Suppressor macrophage treated with lipopolysaccharide for 1 hour (primary cell): ENCODE measurements at places on chromosomes 2 and 18.

DNA sequence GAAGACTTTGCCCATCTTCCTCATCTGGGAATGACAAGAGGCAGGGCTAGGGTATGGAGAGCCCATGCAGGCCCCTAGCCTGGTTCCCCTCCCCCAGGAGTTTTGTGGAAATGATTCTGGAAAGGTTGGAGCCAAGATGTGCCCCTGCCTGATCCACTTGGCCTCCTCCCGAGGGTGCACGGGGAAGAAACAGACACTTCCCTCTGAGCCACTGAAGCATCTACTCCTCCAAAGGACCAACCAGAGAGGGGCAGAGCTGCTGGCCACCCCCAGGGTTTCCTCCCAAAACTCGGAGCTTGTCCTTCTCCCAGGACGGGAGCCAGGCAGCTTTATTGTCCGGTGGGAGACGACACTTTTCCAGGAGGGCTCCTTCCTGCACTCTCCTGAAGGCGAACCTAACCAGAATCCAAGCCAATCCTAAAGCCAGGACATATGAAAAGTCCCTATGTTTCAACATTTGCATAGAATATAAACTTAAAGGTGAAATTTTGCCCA lies 149.2 kb upstream of the COPS8 start:
- DNase-seq: no peak

- DNase-seq: peak; percentile 8
Measured at GRCh38 chr2:42296226-42296625, 64.8 kb downstream of the COX7A2L start.

DNA sequence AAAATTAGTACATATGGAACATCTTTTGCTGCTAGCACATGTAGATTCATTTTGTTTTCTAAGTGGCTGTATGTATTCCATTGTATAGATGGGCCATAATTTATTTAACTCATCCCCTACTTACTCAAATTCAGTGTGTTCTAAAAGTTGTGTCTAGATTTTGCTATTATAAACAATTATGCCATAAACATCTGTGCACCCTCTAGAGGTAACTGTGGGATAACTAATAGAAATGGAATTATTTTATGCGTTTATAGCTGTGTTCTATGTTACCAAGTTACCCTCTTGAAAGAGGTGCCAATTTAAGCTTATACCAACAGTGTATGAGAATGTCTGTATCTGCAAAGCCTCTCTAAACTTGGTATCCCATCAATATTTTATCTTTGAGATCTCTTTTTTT lies 100.4 kb downstream of the MMADHC start:
- DNase-seq: no peak

DNA sequence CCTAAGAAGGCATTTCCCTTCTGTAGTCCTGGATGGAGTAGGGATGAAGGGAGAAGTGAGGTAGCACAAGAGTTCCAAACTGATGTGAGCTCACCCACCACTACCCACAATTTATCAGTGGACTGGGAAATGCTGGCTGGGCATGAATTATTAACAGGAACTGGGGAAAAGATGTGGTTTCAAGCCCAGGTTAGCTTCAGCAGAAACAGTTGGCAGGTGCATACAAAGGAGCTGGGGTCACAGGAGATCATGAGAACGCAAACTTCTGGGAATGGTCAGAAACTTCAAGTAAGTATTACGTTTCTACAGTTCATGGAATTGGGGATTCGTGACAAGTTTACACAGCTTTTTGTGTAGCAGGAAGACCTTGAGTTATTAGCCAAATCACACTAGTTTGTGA lies 5.4 kb downstream of the CCDC141 start:
- DNase-seq: no peak

DNA sequence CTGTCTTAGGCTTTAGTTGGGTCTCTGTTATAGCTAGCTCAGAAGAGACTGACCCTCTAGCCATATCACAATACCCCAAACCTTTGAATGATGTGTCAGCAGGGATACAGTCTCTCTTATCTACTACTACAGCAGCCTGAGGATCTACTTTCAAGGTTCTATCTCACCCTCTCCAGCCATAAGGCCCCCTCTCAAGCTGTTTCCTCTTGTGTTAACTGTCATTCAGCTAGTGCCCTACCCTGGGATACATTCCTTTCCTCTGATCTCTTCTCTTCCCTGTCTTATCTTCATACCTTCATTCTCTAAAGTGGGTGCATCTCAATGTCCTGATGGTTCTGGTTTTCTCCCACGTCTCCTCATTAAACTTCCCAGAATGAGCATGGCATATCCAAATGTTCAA lies 434.7 kb downstream of the NRXN1 start:
- DNase-seq: no peak

GRCh38 chr2:85183076-85183475 lies 49.9 kb downstream of the TCF7L1 start:
- DNase-seq: no peak

- DNase-seq: no peak
Measured at GRCh38 chr2:131419441-131419840, 55.5 kb upstream of the RAB6D start.

GRCh38 chr2:127074936-127075335 lies 32.0 kb downstream of the BIN1 start:
- no peak for DNase-seq

DNA sequence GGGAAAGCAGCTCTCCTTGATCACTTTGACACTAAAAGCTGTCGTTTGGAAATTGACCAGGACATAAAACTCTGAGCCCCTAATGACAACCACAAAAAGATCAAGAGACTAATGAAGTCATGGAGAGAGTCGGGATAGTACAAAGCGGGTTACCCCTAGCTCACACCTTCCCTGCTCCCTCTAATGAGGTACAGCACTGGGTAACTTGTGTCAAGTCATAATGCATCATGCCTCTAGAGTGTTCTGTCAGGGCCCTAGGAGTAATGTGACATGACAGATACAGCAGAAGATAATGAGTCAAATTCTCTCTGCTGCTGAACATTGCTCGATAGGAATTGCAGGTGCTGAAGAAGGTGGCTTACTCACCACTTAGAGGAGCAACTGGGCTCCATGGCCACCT lies 130.7 kb downstream of the AQP4 start:
- DNase-seq: no peak

- DNase-seq: no peak
Measured at GRCh38 chr2:6441800-6442199, 423.9 kb downstream of the CMPK2 start.

- DNase-seq: no peak
Measured at GRCh38 chr2:215535741-215536140, 99.9 kb upstream of the FN1 start.

DNA sequence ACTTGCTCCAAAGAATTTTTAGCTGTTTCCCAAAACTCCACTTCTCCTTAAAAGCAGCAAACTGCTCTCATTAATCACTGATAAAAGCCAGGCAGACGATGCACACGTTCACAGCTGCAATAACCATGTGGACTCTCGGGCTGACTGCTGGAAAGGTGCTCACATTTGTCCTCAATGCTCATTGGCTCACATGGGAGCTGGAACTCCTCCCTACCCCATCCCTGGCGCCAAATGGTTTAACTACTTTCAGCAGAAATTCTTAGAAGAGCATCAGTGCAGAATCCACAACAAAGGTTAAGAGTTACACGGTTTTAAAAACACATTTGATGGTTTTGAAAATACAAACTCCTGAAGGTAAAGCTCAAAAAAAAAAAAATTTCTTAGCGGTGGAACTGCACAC lies 117.1 kb downstream of the NOL10 start:
- DNase-seq: no peak

- no peak for DNase-seq
Measured at GRCh38 chr2:7264791-7265190, 347.6 kb downstream of the RNF144A start.

- DNase-seq: no peak
Measured at GRCh38 chr2:26784570-26785234, 1.2 kb upstream of the CENPA start.

DNA sequence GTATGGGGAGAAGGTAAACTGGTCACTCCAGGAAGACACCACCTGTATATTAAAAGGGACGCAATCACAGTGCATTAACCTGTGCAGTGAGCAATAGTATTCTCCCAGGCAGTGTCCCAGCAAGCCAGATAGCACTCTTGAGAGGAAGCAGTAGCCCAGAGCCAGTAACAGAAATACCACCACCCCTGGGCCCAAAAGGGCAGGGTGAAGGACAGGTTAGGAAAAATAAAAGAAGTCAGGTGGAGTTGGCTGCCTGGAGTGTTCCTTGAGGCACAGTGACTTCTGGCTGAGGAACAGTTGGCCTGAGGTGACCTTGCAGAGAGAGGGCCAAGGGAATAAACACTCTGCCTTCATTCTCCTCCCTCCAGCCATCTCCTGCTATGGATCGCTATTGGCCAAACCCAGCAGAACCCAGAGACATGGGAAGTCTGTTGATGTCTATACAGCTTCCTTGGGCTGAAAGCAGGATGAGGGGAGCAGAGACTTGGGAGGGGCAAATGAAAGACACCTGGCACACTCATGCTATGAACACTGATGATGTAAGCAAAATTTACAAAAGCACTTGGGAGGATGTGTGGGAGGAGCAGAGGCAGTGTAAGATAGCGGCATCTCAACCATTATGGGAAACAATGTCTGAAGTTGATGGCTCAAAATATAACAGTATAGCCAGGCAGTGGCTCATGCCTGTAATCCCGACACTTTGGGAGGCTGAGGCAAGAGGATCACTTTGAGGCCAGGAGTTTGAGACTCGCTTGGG lies 7.5 kb downstream of the C18orf32 start:
- no peak for DNase-seq

DNA sequence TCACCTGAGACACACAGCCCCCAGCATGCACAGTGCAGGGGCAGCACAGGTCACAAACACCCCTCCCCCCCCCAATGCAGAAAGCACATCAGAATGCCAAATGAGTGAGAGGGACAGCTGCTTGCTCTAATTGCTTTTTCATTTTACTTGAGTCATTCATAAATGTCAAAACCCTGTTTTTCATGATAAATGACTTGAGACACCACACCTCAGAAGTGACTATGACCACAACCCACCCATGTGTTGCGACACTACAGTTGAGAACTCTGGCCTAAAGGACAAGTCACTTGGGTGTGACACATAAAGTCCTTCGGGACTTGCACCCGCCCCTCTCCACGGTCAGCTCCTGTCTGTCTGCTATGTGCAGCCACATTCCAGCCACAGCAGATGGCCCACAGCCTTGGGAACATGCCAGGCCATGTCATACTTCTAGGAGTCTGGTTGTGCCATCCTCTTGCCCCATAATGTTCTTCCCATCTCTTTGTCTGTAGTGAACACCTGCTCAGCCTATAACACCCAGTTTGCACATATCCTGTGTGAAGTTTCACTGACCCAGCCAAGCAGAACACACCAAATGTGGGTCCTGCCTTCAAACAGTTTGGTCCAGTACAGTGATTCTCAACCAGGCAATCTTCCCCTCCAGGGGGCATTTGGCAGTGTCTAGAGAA lies 30.2 kb upstream of the RIOK3 start:
- DNase-seq: peak; percentile 84

DNA sequence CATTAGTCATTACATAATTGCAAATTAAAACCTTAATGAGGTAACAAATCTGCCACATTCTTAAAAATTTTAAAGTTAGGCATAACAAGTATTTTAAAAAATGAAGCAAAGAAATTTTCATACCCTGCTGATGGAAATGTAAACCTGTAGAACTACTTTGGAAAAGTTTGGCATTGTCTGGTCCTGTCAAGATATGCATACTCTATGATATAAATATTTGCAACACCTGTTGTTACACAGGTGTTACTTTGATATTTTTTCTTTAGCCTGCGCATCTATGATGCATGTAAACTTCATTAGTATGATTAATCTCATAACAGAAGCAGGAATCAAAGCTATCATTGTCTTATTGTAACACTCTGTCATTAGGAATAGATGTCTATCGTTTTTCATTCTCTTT lies 634.3 kb downstream of the TRIB2 start:
- DNase-seq: no peak

GRCh38 chr2:225013425-225014365 lies 28.6 kb downstream of the DOCK10 start:
- DNase-seq: peak; percentile 71

GRCh38 chr2:39380525-39381150 lies 56.4 kb downstream of the MAP4K3 start:
- DNase-seq: no peak

DNA sequence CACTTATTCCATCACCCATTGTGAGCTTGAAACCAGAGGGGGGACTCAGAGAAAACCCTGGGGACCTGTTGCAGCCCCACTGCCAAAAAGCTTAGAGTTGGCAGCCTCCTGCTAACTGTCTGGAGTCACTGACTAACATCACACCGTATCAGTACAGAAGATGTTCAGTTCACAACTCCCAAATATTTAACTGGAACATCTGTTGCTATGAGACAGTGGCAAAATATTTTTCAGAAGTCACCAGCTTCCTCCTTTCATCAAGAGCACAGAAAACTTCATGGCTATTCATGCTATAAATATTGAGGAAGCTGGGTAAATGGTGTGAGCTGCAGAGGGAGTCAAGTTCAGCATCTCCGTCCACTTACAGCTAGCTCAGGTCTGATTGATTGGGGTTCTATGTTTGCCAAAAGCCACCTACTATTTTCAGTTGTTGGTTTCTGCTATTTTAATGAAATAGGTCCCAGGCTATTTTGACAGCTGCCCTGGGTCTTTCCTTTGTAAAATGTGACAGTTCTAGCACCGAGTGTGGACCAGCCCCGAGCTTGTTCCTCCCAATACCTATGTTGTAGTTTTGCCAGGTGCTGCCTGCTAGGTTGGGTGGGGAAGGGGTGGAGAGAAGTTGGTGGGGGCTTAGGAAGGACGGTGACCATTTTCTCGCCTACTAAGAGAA lies 9.8 kb downstream of the TUBB6 start:
- DNase-seq: peak; percentile 49

DNA sequence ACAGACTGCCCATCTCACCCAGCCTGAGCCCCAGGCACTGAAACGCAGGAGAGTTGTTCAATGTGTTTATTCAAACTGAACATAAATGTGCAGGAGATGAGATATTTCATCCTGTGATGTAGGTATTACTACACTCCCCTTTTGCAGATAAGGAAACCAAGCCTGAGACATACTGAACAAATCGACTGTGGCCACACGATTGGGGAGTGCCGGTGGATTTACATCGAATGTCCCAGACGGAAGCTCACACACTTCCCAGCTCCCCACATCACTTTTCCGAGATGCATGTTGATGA lies 94.8 kb upstream of the ALKAL2 start:
- no peak for DNase-seq

- DNase-seq: no peak
Measured at GRCh38 chr2:73105511-73105971, 7.2 kb downstream of the RAB11FIP5 start.

DNA sequence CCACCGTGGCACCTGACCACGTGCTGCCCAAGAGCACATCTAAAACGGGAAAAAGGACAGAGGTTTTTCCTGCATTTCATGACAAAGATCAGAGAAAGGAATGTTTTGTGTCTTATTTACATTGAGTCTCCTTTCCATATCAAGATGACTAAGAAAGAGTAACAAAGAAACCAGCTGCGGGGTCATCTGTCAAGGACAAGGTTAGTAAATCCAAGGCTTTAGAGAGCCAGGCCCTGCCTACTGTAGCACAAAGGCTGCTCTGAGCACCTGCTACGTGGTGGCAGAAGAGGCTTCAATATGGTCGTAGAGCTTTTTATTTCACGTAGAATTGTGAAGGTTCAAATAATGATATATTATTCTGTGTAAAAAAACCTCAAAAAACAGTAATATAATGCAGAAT lies 51.0 kb downstream of the PRELID3A start:
- DNase-seq: no peak
